Activated CD4-positive, alpha-beta memory T cell treated with anti-CD3 and anti-CD28 coated beads for 36 hours (primary cell): ENCODE measurements at places on chromosomes 2 and 18. TPM values are rescaled to one million over a fixed set of nuclear protein-coding genes. Genes with fewer than 3 reads are reported as not detected.
A peak's percentile ranks its signal among the peaks of the same experiment; 100 is the strongest.

The SPP2 gene
- total RNA-seq: not detected

The SP140L gene
- total RNA-seq: 44.1 TPM

The SERPINB3 gene
- not detected for total RNA-seq

The LINC00305 gene
- not detected for total RNA-seq

The SIGLEC15 gene
- total RNA-seq: not detected

The TXNL1 gene
- total RNA-seq: 68.9 TPM

The CD8A gene
- 3.0 TPM for total RNA-seq

The CNDP1 gene
- not detected for total RNA-seq

The FAM228A gene
- 0.17 TPM for total RNA-seq

The HOXD1 gene
- not detected for total RNA-seq

The EVA1A gene
- total RNA-seq: not detected

The MBOAT2 gene
- 7.0 TPM for total RNA-seq

DNA sequence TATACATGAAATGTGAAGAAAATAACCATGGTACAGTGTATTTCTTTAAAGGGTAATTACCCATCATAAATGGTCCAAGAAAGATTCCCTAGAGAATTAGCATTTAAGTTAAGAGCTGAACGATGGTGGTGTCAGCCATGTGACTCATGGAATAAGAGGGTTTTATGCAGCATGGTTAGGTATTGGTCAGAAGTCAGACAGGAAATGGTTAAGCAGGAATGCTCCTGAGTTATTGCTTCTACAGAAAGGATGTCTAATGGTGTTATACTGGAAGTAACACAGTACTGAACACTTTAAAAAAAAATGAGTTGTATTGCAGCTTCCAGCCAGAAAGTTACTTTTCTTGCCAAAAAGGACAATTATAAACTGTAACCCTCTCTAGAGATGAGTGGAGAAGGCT lies 72.7 kb upstream of the UBE2E3 start:
- H3K27ac ChIP-seq: no peak overlapping the region
- no peak overlapping the region for H3K4me3 ChIP-seq
- peaks cover 8% of the 10 kb centered on the region for H3K27me3 ChIP-seq
- no peaks in the 10 kb centered on the region for H3K4me1 ChIP-seq

DNA sequence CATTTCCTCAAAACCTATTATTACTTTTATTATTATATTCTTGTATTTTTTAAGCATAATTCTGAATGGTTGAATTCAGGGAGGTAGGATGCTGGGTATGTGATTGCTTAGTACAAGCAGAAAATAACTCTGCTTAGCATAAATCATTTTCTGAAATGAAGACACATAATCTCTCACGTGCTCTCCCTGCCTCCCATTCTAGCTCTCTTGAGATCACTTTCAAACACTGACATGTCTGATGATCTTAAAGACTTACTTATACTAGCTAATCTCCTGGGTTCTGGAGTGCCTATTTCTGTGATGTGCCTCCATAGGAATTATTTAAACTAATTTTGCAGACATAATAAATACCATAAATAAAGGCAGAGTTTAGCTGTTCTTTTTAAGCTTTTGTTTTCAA lies 1136.0 kb downstream of the SUCLG1 start:
- no peaks in the 10 kb centered on the region for H3K4me1 ChIP-seq
- H3K27ac ChIP-seq: no peak overlapping the region
- no peak for DNase-seq

GRCh38 chr2:189937691-189938090 lies 124.8 kb downstream of the MSTN start:
- no peaks in the 10 kb centered on the region for H3K36me3 ChIP-seq
- no peak overlapping the region for H3K4me3 ChIP-seq
- no peak for DNase-seq
- no peak overlapping the region for H3K27ac ChIP-seq

DNA sequence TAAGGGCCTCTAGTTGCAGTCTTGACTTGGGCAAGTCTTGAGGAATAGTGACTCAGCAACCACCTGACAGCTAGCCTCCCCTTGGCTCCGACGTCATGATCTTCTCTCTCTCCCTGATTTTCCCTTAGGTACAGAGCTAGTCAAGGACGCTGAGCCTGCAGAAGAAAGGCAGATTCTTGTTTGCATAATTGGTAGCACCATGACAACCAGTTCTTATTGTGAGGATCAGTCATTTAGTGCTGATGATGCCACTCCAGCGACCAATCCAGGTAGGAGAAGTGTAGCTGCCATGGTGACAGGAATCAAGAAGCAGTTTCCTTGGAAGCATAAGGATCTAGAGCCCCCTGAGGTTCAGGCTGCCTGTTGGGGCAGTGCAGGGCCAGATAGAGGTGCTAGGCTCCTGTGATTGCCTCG lies 2.8 kb upstream of the RESP18 start:
- no peaks in the 10 kb centered on the region for H3K4me1 ChIP-seq
- H3K27me3 ChIP-seq: peaks cover 49% of the 10 kb centered on the region
- H3K4me3 ChIP-seq: no peak overlapping the region
- DNase-seq: no peak
- no peak overlapping the region for H3K27ac ChIP-seq

DNA sequence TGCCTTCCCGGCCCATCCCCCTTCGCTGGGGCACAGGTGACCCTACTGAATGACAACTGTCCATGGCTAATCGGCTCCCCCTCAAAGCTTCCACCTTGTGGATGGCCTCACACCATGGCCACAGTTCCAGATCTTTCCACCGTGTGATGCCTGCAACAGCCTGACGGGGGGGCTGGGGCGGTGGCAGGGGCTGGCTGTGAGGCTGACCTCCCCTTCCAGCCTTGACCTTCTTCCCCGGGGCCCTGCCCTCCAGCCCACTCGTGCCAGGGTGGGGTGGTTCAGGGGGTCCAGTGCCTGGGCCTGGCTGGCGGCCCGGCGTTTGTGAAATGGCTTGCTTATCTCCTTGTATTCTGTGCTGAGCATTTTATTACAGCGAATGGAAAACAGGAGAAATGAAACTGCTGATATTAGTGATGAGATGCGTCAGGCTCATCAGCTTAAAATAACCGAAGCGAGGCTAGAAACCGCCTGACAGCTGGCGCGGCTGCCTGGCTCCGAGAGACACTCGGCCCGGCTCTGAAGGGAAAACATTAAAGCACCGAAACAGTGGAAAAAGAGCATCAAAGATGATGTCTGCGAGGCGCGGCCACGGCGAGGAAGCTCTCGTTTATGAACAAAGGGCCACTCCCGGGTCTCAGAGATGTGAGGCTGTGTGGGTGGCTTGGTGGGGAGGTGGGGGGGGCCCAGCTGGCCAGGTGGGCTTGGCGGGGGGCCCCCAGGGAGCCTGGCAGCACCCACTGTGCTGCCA lies 916 bp upstream of the PDCD1 start:
- peak; percentile 85 for DNase-seq
- H3K36me3 ChIP-seq: peaks cover 19% of the 10 kb centered on the region
- H3K4me1 ChIP-seq: peaks cover 57% of the 10 kb centered on the region
- H3K4me3 ChIP-seq: peak overlapping the region; percentile 90
- peak overlapping the region; percentile 95 for H3K27ac ChIP-seq

- no peak overlapping the region for H3K27ac ChIP-seq
- no peaks in the 10 kb centered on the region for H3K4me1 ChIP-seq
- no peaks in the 10 kb centered on the region for H3K36me3 ChIP-seq
- peak; percentile 58 for DNase-seq
- H3K4me3 ChIP-seq: no peak overlapping the region
Observed at GRCh38 chr2:1817256-1818051, 73.1 kb upstream of the PXDN start.

- H3K27ac ChIP-seq: peak overlapping the region; percentile 28
- peaks cover 45% of the 10 kb centered on the region for H3K36me3 ChIP-seq
- no peaks in the 10 kb centered on the region for H3K27me3 ChIP-seq
- H3K4me1 ChIP-seq: peaks cover 10% of the 10 kb centered on the region
Observed at GRCh38 chr18:2914185-2914880, 67.5 kb downstream of the EMILIN2 start.

DNA sequence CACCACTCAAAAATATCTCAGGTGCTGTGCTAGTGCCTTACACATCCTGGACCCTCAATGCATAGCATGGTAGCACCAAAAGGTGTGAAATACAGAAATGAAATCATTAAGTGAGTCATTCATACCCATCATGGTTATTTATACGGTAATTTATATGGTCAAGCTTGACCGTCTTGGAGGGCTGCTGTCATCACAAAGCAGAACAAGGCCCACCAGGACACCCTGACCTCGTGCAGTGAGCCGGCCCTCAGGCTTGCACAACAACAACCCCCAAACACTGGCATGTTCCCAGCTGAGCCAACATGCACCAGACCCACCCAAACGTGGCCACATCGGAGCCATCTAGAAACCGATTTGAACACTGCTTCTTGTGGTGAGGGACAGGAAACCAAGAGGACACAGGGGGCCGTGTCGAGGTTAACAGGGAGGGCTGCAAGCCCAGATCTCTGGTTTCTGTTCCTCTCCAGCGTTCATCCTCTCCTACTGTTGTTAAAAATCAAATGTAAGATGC lies 378.5 kb upstream of the ID2 start:
- H3K4me1 ChIP-seq: peaks cover 62% of the 10 kb centered on the region
- DNase-seq: peak; percentile 81
- H3K36me3 ChIP-seq: no peaks in the 10 kb centered on the region
- H3K27me3 ChIP-seq: peaks cover 6% of the 10 kb centered on the region
- peak overlapping the region; percentile 16 for H3K27ac ChIP-seq

GRCh38 chr2:167940346-167940725 lies 307.1 kb downstream of the STK39 start:
- H3K4me1 ChIP-seq: no peaks in the 10 kb centered on the region
- no peaks in the 10 kb centered on the region for H3K36me3 ChIP-seq
- DNase-seq: no peak
- H3K27me3 ChIP-seq: peaks cover 9% of the 10 kb centered on the region
- H3K4me3 ChIP-seq: no peak overlapping the region
- no peak overlapping the region for H3K27ac ChIP-seq

GRCh38 chr2:1546023-1546591 lies 132.8 kb downstream of the TPO start:
- no peak overlapping the region for H3K27ac ChIP-seq
- no peaks in the 10 kb centered on the region for H3K27me3 ChIP-seq
- no peak overlapping the region for H3K4me3 ChIP-seq
- peaks cover 6% of the 10 kb centered on the region for H3K4me1 ChIP-seq
- DNase-seq: peak; percentile 48

DNA sequence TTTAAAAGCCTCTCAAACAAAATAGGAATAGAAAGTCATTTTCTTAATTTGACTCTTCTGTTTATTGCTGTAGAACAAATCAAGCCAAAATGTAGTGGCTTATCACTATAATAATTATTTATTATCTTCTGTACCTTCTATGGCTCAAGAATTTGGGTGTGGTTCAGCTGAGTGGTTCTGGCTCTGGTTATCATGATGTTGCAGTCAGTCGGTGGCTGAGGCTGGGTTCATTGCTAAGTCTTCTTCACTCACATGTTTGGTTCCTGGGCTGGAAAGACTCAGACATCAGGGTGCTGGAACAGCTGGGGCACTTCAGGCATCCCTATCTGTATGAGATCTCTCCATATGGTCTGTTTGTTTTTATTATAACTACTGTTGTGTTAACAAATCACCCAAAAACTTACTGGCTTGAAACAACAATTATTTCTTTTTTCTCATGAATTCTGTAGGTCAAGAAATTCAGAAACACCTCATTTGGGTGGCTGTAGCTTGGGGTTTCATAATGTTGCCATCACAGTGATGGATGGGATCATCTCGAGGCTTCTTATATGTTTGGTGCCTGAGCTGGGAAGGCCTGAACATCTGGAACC lies 242.6 kb upstream of the FBXO11 start:
- H3K27ac ChIP-seq: no peak overlapping the region
- H3K27me3 ChIP-seq: no peaks in the 10 kb centered on the region
- no peak overlapping the region for H3K4me3 ChIP-seq
- H3K4me1 ChIP-seq: peaks cover 18% of the 10 kb centered on the region
- no peaks in the 10 kb centered on the region for H3K36me3 ChIP-seq

DNA sequence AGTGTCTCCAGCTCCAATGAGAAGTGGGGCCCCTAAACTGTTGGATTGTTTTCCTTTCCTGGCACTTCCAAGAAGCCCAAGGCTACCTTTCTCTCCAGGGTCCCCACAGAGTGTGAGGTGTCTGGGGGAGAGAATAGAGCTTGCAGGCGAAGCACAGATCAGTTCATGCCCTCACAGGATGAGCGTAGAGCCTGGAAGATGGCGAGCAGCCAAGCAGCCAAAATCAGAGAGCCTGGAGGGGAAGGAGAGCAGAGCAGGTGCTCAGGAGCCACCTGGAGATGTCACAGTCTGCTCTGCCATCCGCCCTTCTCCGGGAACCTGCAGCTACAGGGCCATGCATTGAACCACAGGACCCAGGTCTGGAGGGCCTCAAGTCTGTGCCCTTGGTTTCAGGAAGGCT lies 54.7 kb upstream of the TCF7L1 start:
- H3K4me3 ChIP-seq: no peak overlapping the region
- peaks cover 22% of the 10 kb centered on the region for H3K27me3 ChIP-seq
- H3K4me1 ChIP-seq: no peaks in the 10 kb centered on the region
- no peak overlapping the region for H3K27ac ChIP-seq

DNA sequence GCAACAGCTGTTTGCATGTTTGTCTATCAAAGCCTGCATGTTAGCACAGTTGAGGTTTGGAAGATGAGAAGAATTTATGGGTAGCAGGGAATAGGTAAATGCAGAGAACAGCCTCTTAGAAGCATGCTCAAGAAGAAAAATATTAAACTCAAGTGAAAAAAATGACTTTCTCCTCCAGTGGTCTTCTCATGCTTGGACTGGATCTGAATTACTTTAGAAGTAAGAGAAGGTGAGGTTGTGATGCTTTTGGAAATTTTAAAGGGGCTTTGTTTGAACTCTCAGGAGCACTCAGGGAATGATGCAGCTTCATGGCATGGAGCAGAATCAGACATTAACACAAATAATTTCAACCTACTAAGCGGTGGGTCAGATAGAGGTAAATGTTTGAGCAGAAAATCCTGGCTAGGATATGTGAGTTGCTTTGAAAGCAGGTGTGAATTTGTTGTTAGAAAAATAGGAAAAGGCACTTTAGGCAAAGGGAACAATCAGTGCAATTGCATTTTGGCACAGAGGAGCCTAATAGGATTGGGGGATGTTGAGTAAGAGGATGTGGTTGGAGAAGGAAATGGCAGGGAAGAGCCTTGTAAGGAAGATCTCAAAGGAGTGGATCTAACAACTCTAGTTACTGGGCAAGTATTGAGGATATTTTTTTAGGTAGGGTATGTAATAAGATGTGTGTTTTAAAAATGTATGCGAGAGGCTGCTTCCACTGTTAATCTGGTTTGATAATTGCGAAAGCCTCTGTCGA lies 76.3 kb downstream of the DDX1 start:
- H3K4me3 ChIP-seq: no peak overlapping the region
- H3K36me3 ChIP-seq: no peaks in the 10 kb centered on the region
- no peak for DNase-seq
- no peaks in the 10 kb centered on the region for H3K4me1 ChIP-seq
- no peak overlapping the region for H3K27ac ChIP-seq

- no peaks in the 10 kb centered on the region for H3K4me1 ChIP-seq
- H3K4me3 ChIP-seq: no peak overlapping the region
- H3K27ac ChIP-seq: no peak overlapping the region
Observed at GRCh38 chr2:169190197-169190775, 120.9 kb downstream of the DHRS9 start.

GRCh38 chr2:232365621-232366321 lies 12.8 kb upstream of the ALPP start:
- H3K36me3 ChIP-seq: no peaks in the 10 kb centered on the region
- no peak overlapping the region for H3K4me3 ChIP-seq
- peaks cover 11% of the 10 kb centered on the region for H3K4me1 ChIP-seq
- no peak overlapping the region for H3K27ac ChIP-seq

GRCh38 chr2:72915320-72915906 lies 1.9 kb upstream of the EMX1 start:
- no peaks in the 10 kb centered on the region for H3K36me3 ChIP-seq
- no peak overlapping the region for H3K27ac ChIP-seq
- peak; percentile 8 for DNase-seq
